ENCODE measurements at places on chromosomes 4 and X.
A peak's percentile ranks its signal among the peaks of the same experiment; 100 is the strongest.

DNA sequence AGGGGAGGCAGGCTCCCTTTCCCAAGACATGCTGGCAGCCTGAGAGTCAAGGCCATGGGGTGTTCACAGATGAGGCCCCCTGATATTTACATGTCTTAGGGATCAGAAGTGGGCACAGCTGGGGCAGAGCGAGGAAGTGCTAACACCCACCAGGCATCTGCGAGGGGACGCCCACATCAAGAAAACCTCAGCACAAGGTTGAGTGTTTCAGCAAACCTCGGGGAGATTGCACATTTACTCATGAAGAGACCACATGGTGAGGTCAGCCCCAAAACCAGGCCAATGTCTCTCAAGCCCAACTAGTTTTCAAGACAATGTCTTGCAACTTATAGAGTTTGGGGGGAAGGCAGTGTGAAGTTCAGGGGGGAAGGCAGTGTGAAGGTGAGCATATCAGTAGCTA lies 55.2 kb downstream of the CLNK start:
- peak; percentile 26 for DNase-seq

- DNase-seq, result peak; percentile 23
Observed at GRCh38 chr4:150283689-150284088, 205.4 kb downstream of the DCLK2 start.

GRCh38 chr4:71461422-71461821 lies 122.6 kb downstream of the SLC4A4 start:
- DNase-seq, result no peak

GRCh38 chrX:155715141-155715540 lies 102.4 kb upstream of the TMLHE start:
- DNase-seq, result no peak

DNA sequence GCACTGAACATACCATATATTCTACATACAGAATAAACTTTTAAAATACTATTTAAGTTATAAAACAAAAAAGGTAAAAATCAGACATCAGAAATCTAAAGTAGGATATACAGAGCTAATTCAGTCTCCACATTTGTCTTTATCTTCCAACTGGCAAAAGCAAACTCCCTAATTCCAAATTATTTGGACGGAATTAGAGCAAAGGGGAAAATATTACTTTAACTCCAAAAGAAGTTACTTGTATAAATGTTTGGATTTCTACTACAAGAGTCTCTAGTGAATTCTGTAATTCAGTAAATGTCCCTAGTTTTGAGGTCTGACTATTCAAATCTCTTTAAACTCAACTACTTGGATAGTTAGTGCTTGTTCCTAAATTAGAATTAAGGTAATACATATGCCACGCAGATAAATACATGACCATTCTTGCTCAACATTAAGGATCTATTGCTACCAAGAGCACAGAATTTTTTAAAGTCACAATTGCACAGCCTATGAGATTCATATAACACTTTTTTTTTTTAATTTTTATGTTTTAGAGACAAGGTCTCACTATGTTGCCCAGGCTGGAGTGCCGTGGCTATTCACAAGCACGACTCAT lies 7.3 kb downstream of the ZNF280C start:
- DNase-seq, result no peak

DNA sequence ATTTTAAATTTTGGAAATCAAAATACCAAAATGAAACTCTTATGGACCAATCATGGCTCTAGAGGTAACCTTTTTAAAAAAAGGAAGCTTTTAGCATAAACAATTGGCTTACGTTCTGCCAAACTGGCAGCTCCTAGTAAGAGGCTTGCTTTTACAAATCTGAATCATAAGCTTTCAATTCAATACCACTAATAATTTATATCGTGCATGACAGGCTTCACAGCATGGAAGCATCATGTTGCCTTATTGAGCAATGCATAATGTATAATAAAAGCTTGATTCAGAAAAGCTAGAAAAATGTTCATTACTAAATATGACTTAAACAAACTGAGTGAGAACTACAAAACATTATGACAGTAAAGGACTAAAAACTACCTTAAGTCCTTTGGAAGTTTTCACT lies 280.9 kb downstream of the IQCM start:
- DNase-seq, result no peak

DNA sequence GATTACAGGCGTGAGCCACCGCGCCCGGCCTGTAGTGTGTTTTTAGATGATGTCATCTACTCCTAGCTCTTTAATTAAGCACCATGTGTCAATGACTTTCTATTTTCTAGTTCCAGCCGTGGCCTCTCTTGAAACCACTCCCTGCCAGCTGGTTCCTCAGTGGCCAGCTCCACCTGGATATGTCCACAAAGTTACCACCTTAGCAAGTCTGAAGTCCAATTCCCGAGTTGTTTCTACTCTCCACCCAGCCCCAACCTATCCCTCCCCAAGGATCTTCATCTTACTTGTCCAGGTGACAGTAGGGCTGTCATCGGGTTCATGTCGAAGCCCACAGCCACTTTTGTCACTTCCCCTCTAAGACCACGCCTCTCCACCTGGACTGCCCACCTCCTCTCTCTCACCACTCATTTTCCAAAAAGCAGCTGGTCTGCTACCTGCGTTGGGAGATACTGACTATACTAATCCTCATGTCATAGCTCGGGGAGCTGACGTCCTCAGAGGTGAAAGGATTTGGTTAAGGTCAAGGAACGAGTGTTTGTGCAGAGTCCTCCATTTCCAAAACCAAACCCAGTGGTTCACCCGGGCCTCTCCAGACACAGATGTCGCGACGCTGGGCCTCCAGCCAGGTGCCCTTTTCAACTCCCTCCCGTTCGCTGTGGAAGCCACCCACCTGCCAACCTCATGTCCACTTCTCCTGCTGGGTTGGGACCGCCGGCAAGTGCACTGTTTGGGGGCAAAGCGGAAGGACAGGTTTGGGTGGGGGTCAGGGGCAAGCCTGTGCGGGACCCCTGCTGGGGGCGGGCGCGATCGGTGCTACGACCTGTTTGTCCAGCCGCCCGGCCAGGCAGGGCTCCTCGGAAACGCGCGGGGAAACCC lies 704 bp downstream of the FAM3A start:
- peak; percentile 74 for DNase-seq

DNA sequence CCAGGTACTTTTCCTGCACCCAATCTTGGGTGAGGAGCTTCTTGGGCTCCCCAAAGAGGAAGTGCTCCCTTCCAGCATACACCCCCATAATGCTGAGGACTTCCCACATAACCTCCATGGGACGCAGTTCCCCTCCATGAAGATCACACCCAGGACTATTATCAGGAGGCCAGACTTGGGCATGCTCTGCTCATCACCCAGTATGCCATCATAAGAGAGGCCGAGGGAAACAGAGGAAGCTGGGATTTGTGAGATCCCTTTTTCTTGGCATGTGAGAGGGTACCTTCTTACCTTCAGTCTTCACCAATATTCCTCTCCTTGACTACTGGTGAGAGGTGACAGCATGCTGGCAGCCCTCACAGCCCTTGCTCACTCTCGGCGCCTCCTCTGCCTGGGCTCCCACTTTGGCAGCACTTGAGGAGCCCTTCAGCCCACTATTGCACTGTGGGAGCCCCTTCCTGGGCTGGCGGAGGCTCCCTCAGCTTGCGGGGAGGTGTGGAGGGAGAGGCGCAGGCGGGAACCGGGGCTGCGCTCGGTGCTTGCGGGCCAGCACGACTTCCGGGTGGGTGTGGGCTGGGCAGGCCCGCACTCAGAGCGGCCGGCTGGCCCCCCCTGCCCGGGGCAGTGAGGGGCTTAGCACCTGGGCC lies 15.7 kb upstream of the HSFX1 start:
- no peak for DNase-seq

GRCh38 chr4:37644962-37645361 lies 41.2 kb downstream of the RELL1 start:
- no peak for DNase-seq

- DNase-seq, result no peak
Observed at GRCh38 chr4:152310257-152310656, 225.6 kb downstream of the FBXW7 start.

- peak; percentile 33 for DNase-seq
Observed at GRCh38 chr4:149980941-149981340, 97.3 kb upstream of the DCLK2 start.

DNA sequence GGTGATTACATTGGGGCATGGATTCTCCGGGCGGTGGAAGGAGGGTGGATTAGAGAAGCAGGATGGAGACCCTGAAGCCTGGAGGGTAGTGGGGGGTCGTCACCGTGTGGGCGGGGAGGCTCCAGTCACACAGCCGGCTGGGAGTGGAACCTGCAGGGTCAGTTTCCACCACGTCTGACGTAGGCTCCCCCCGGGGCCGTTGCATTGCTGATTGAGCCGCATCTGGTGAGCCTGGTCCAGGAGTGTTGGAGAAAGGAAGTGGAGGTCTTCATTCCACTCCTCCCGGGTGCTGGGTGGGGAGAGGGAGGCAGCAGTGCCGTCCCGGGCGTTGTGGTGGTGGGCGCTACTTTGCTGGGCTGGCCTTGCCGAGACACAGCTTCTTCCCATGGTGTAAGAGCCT lies 28.1 kb downstream of the TBC1D14 start:
- no peak for DNase-seq

DNA sequence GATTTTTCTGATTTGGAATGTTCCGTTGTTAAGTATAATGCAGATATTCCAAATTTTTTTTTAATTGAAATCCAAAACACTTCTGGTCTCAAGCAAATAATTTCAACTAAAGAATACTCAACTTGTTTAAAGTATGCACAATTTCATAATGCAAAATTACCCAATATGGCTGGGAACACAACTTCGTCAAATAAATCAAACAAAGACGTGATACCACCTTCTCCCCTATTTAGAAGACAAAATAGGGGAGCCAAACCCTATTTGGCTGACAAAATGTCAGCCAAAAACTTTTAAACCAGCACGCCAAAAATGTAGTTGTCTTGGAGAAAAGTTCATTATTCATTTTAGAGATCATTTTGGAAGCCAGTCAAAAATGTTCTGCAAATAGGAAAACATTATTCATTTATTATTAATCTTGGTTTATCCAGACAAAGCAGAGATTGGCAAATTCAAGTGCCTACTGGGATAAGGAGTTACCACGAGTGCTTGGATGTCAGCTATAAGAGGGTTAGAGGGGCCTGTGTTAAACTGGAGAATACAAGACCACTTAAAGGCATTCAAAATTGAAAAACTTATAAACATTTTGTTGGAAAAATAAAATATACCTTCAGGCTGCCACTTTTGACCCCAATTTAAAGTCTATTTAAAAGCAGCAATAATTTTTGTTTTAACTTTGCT lies 3.3 kb upstream of the TKTL2 start:
- no peak for DNase-seq

DNA sequence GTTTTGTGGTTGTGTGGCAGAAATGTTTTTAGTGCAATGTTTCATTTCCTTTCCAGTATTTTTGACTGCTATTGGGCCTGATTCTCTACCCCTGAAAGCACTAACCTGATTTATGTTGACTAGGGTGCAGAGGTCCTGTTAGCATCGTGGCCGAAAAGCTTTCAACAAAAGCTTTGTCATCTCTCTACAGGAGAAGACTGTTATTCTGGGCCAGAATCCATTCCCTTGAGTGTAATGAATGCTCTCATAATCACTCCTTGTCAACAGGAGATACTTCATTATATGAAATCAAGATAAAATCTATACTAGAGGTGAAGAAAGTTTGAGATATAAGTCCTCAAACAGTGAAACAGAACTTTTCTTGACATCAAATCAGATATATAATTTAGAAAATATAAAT lies 195.5 kb downstream of the ZNF330 start:
- no peak for DNase-seq

- no peak for DNase-seq
Observed at GRCh38 chr4:37400241-37400881, 155.8 kb downstream of the NWD2 start.

DNA sequence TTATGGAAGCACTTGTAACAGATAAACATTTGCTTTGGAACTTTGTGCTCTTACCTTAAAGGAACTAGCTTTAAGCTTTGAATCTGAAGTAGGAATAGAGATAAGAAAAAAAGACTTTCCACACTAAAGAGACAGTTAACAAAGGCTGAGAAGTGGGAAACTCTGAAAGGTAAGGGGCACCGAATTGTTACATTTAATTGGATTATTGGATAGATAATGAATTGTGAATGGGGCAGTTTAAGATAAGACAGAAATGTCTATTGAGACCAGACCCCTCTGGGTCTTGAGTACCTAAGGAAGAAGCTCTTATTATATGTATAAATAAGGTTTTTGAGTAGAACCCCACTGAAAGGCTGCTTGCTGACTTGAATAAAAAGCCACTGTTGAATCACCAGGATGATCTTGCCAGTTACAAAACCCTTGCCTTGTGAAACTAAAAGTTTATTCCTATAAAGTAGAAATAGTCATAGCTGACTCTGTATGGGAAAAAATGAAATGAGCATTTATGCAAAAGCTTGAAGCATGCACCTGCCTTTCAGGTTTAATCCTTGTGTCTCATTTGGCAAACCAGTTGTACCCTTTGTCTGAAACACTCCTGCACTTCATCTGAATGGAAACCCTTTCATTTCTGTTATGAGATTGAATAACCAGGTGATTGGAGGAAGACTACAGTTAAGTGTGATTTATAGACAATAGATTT lies 423.2 kb downstream of the RPA4 start:
- DNase-seq, result no peak

DNA sequence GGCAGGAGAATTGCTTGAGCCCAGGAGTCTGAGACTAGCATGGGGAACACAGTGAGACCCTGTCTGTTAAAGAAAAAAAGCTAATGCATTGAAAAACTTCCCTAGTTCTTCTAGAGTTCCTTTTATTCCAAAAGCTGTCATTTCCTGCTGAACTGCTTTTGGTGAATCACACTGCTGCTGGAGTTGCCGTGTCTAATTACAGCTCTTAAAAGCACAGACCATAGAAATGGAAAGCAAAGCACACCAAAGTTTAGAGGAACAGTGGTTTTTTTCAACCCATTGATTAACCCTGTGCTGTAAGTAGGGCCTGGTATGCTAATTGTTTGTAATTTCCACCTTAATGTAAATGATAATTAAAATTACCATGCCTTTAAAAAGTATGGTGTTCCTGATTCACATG lies 52.4 kb downstream of the SEPTIN11 start:
- DNase-seq, result peak; percentile 59

- DNase-seq, result no peak
Observed at GRCh38 chrX:137428221-137428661, 137.7 kb upstream of the ZIC3 start.

DNA sequence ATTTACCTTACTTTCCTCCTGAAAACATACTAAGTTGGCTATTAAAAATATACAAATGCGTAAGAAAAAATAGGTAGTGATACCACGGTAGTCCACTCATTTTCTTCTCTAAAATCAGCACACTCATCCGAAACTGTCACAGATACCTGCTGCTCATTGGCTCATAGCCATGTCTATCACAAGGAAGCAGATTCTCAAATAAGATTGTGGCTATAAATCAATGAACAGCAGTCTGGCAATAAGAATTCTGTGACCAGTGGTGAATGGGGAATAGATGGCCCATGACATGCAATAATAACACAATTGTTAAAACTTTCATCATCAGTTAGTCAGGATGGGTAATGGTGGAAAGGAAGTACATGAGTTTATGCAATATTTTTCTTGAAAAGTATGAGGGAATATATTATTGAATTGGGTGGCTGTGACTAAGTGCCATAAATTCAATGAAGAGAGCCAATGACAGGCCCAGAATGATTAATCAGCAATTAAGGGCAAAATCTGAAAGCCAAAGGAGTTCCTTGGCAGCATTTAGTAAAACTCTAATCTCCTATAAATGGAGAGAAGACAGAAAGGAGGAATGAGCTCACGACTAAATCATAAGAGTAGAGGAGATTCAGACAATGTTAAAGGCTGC lies 202.3 kb upstream of the NEIL3 start:
- DNase-seq, result no peak

GRCh38 chrX:83759872-83760271 lies 101.1 kb upstream of the CYLC1 start:
- DNase-seq, result peak; percentile 11

- DNase-seq, result no peak
Observed at GRCh38 chr4:111214371-111214770, 591.5 kb upstream of the PITX2 start.

- DNase-seq, result no peak
Observed at GRCh38 chrX:3271183-3271833, 75.1 kb downstream of the MXRA5 start.

Data from common myeloid progenitor, CD34-positive (primary cell).